Activated T-cell treated with anti-CD3 and anti-CD28 coated beads for 24 hours (primary cell): ENCODE measurements at places on chromosomes 6 and 20.

DNA sequence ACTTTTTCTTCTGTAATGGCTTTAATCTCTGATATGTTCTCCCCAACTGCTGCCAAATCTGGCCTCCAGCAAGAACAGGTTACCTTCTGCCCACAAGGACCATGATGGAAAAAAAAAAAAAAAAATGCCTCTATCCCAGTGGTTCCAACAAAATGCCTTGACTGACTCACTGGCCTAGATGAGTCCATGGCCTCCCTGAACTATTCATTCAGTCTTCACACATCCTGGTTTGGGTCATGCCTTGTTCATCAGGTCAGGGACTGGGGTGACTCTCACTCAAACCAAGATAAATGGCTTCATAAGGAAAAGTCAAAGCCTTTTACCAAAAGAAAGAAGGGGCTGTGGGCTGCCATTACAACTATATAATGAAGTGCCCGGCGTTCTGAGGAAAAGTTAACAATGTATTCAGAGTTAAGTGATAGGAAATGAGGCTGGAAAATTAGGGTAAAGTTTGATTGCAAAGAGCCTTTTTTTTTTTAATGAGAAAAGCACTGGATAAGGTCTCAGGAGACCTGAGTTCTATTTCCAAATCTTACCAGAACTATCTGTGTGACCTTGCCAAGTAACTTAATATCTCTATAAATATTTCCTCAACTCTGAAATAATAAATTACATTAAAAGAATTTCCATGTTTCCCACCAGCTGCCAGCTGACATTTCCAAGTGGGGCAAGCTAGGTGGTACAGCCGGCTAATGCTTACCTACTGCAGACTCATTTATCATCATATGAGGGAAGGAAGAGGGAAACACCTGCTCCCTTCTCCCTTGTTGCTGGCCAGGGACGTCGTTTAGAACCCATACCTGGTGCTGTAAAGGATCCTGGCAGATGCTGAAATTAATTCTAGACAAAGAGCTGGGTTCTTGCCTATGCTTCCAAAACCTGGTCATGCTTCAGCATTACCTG, 380.0 kb upstream of the MARCKS start:
- DNase-seq = no peak

GRCh38 chr20:19368351-19368750, 155.9 kb downstream of the SLC24A3 start:
- DNase-seq = no peak

- no peak for DNase-seq
Measured at GRCh38 chr6:168574699-168575195, 133.8 kb downstream of the SMOC2 start.

DNA sequence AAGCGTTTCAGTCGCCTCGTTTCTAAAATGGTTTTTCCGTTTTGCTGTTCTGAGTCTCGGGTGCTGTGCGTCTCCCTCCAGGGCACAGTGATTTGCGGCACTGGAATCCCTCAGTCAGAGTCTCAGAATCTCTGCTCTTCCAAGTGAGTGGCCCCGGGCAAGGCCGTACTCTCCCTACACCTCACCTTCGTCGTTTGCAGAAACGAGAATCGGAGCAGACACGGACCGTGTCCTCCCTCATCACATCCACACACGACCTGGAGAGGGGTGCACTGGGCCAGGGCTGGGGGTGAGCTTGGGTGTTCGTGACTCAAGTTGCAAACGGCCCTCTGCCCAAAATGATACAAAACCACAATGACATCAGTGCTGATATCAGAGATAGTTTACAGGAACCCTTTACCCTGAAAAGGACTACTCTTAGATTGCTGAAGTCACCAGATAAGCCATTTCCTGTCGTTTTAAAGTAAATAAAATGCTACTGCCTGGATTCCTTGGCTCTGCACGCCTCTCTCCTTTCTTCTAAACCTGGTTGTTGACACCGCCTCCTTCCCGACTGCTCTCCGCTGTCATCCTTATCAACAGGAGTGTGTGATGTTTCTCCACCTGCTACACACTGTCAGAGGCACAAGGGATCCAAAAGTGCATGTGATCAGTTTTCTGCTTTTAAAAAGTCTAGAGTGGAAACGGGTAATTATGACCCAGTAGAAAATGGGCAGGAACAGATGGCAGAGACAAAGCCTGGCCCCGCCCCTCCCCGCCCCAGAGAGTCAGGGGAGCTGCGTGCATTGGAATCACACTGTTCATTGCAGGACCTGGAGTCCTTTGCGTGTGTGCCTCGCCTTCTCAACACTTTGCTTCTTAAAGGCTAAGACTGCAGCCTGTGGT, 38.4 kb downstream of the KIF25 start:
- no peak for DNase-seq

DNA sequence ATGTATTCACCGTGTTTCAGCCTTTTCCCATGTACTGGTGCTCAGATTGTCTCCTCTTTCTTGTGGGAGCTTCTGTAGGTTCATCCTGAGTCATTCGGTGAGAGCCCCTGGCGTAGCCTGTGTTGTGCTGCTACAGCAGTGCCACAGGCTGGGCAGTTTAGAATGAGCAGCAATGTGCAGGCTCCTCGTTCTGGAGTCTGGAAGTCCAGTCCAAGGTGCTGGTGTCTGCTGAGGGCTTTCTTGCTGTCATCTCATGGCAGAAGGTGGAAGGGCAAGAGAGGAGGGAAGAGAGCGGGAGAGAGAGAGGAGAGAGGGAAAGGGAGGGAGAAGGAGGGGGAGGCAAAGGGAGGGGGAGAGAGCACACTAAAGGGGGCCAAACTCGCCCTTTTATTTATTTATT, 15.1 kb downstream of the OSBPL2 start:
- no peak for DNase-seq

DNA sequence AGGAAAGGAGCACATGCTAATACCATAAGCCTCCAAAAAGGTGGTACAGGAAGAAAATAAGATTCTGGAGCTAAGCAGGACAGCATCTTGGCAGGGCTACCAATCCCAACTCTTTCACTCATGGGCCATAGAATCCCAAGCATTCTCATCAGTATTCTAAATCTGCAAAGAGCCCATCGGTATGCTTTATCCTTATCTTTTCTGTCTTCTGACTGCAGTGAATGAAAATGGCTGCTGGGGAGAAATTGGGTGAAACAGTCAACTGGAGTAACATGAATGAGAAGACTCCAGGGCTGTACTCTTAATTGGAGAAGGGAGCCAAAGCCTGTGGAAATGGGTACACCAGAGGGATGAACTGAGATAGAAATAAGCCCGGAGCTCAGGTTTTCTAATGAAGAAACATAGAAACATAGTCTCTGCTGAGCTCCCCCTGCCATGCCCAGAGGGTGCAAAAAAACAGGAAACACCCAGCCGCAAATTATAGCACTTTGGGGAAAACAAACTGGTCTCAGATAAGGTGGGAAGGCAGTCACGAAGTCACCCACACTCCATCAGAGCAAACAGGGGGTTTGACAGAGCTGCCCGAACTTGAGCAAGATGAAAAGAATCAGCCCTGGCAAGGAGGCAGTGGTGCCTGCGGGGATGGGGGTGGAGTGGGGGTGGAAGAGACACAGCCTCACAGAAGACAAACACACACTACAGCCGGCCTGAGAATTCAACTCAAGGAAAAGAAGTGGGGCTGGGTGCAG, 35.4 kb upstream of the E2F3 start:
- DNase-seq = no peak

- DNase-seq = peak; percentile 45
Measured at GRCh38 chr6:106097411-106098231, 11.5 kb downstream of the PRDM1 start.

GRCh38 chr6:45830441-45831139, 185.1 kb downstream of the CLIC5 start:
- peak; percentile 40 for DNase-seq

GRCh38 chr20:6533761-6534479, 233.6 kb upstream of the BMP2 start:
- no peak for DNase-seq

- DNase-seq = no peak
Measured at GRCh38 chr6:33397541-33397940, 5.9 kb downstream of the KIFC1 start.

- no peak for DNase-seq
Measured at GRCh38 chr20:62876902-62877816, 15.5 kb upstream of the TCFL5 start.

DNA sequence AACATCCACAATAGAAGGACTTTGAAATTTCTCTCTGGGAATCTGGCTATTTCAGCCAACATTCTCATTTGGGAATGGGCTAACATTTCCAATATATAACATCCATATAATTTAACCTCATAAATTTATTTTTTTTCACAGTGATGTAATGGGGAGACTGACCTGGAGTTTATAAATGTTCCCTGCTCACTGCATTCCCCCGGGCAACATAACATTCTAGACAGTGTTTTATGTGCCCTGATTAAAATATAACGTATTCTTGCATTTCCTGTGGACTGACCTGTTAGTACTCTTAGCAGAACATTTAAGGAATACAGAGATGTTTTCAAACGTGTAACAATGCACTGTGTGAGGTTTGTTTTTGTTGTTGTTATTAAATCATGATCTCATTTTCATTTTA, 20.9 kb downstream of the TSHZ2 start:
- no peak for DNase-seq

DNA sequence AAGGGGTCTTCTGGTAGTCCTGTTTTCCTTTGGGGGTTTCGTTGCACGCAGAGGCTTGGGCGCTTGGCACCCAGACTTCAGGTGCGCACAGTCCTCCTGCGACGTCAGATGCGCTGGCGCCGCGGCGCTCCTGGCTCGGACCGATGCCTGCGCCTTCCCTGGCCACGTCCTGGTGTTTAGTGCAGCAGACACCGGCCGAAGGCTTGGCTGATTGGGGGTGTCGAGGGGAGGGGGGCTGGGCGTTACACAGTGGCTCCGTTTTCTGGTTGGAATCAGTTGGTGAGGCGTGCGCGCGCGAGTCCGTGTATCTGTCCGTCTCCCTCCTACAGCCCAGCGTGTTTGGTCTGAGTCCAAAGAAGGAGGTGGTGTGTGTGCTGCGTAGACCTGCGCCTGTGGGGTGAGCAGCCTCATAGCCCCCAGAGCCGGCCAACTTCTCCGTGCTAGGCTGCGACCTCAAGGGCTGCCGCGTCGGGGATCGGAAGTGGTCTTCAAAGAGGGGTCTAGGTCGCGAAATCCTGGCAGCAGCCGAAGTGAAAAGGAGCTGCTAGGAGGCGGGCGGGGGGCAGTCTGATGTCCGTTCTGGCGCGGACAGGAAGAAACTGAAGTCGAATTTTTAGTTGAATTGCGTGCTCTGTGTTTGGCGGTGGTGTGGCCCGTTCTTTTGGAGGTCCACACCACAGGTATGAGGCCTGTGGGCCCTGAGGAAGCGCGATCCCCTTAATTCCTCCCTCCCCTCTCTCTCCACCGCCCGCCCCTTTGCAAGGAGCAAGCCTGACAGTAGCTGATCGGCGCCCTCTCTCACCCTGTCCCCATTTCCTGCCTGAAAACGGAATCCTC, 1.5 kb downstream of the SYNDIG1 start:
- DNase-seq = no peak

DNA sequence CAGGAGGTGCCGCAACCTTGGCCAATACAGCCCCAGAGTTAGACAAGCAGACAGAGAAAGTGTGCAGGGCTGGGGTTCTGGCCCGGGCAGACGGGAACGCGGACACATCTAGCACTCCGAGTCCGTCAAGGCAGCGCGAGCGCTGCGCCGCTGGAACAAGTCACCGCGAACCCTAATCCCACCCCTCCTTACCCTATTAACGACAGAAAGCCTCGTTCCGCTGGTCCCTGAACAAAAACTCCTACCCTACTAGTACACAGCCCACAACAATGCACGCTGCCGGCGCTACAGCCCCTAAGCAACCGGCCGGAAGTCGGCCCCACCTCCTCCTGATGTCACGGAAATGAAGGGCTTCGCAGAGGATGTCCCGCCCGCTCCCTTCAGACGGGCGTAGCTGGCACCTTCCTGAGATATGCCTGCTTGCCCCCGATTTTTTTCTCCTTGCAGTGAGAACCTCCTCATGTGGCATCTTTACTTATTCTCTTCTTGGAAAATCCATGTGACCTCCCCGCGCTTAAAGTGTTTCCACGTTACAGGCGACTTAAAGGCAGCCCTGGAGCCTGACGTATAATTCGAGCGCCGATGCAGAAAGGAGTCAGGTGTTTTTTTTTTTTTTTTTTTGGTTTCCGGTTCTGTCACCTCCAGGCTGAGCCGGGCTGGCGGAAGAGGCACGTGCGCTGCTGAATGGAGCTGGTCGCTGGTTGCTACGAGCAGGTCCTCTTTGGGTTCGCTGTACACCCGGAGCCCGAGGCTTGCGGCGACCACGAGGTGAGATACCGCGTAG, at the start of the genes C6orf52 and PAK1IP1:
Gene C6orf52, minus strand, starts transcription at position 315 of the 784 bp plus-strand sequence. CDS start 7,066 bp downstream, outside the sequence.
Gene PAK1IP1, plus strand, starts transcription at position 671 of the 784 bp plus-strand sequence. Its CDS starts 14 bp downstream, at position 685.
- peak; percentile 88 for DNase-seq

DNA sequence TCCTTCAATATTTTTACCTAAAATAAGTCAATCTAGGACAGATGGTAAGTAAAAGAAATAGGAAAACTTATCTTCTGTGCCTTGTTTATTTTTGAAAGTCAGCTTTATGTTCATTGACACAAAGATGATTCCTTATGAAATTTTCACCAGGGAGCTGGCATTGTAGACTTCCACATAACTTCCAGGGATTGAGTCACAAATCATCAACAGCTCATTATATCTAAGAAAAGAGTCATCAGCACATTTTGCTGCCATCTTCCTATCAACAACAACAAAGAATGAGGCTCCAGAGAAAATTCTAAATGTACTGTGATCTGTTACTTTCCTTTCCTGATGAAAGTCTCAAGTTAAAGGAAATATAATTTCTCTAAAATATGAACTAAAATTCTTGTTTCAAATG, 48.5 kb downstream of the CFAP61 start:
- no peak for DNase-seq

GRCh38 chr20:50980071-50980681, 21.6 kb downstream of the MOCS3 start:
- peak; percentile 27 for DNase-seq

GRCh38 chr6:14290772-14291330, 173.3 kb downstream of the CD83 start:
- no peak for DNase-seq

DNA sequence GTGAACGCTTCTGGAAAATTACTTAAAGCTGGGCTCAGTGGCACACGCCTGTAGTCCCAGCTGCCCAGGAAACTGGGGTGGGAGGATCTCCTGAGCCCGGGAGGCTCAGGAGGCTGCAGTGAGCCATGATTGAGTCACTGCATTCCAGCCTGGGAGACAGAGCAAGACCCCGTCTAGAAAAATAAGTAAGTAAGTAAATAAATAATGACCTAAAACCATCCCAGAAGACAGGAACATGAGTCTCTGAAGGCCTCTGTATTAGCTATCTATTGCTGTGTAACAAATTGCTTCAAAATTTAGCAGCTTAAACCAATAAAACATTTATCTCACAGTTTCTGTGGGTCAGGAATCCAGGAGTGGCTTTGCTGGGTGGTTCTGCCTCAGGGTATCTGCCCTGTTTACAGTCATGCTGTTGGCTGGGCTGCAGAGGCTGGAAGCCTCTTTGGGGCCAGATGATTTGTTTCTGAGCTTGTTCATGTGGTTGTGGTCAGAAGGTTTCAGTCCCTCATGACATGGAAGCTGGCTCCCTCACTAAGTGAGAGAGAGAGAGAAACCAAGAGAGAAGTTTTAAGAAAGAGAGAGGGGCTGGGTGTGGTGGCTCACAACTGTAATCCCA, 48.4 kb upstream of the NCOA3 start:
- DNase-seq = peak; percentile 26

GRCh38 chr6:150713487-150713886, 113.8 kb downstream of the PLEKHG1 start:
- DNase-seq = no peak

- peak; percentile 24 for DNase-seq
Measured at GRCh38 chr6:136647363-136647852, 97.2 kb upstream of the MAP7 start.
